ENCODE measurements at places on chromosomes 4 and X.

DNA sequence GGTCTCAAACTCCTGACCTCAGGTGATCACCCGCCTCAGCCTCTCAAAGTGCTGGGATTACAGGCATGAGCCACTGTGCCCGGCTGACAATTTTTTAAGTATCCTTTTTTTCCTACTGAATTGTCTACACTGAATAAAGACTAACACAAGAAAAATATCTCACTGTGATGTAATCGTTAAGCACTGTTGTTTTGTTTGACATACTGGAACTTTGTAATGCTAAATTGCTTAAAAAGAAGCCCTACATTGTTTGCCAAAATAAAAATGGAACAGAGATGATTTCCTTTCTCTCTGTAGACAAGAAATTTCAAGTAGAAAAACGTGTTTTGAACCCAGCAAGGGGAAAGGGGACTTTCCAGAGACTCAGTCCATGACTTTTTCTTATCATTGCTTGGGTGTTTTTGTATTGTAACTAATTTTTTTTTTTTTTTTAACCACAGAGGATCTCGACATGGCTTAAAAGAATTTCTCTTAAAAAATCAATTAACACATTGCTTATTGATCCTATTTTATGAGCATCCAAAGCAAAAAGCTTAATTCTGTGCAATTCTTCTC lies 74.9 kb downstream of the TMEM156 start:
- no peak for DNase-seq

GRCh38 chr4:150581056-150581605 lies 820 bp upstream of the MAB21L2 start:
- DNase-seq, result no peak

GRCh38 chr4:151426513-151426912 lies 17.5 kb downstream of the FHIP1A start:
- DNase-seq, result no peak

- no peak for DNase-seq
Measured at GRCh38 chr4:20416800-20417199, 165.1 kb downstream of the SLIT2 start.

DNA sequence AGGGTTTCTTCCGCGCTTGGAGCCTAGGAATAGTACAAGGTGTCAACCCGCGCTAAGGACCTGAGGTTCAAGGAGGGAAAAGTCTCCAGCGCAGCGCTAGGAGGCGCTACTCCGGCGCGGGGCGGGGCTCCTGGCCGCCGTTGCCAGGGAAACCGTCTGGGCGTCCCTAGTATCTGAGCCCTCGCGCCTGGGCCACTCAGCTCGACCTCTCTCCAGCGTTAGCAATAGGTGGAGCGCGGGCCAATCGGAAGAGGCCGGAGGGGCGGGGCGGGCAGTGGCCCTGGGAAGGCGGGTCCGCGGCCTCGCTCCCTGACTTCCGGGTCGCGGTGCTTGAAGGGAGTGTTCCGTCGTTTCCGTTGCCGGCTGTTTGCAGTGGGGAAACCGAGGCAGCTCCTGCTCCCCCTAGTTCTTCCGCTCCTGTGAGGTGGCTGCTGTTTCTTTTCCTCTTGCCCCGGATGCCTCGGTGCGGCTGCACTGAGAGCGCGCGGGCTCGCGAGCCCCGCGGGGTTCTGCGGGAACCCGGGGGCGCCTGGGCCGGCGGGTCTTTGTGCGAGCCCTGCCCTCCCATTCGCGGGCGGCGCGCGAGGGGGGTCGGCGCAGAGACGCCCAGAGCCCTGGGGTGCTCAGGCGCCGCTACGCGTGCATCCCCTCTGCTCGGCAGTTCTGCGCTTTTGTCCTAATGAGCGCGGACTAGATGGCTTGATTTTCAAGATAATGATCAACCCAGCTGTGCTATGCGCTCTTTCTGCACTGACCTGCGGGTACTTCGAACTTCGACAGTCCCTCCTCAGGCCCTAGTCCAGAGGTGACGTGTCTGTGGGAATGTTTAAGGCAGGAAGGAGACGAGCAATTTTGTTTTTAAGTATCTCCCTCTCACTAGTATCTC lies at the start of gene ELMOD2:
TSS of gene ELMOD2 (plus strand) at position 312 of the 886 bp plus-strand sequence. CDS start 1,261 bp downstream, outside the sequence.
- DNase-seq, result peak; percentile 95

DNA sequence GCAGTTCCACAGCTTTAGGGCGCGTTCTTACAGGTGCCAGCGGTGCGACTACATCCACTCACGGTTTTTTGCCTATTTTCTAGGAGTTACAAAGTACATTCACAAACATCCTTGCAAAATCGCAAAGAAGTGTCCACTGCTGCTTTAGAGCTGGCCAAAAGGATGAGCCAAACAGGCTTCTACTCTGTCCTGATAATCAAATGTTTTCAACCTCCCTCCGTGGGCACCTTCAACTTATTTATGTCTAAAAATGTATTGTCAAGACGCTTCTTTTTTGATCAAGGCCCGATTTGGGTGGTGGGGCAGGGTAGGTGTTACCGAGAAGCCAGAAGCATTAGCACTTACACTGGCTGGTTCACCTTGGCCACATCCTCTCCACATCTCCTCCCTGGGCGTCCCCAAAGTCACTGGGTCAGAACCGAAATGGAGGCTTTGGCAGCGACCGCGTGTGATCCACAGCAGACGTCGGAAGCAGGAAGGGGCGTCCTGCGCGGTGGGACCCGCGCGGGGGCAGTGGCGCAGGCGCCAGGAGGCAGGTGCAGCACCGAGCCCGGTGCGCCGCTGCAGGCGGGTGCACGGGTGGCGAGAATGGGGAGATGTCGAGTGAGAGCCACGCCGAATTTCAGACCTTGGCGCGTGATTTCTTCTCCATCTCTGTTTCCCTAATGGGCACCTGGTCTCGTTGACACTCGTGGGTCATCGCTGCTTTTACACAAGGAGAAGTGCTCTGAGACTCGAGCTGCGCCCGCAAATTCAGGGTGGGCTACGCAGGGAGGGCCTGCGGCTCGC lies 16.9 kb downstream of the NKX3-2 start:
- no peak for DNase-seq

DNA sequence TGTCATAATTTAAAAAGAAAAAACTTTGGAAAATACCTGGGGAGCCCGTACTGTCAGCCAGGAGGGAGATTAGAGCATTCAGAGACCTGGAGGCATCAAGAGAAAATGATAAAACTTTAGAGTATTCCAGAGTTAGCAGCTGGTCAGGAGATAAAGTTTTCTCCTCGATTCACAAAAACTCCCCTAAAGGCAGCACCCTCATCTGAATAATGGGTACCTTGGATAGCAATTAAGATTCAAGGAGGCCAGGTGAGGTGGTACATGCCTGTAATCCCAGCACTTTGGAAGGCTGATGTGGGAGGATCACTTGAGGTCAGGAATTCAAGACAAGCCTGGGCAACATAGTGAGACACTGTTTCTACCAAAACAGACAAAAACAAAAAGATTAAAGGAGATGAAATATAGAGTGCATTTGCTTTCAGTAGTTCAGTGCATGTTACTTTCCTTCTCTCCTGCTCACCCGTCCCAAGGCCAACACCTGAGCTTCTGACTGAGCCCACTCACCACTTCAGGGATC lies 18.6 kb upstream of the RAB40A start:
- no peak for DNase-seq

DNA sequence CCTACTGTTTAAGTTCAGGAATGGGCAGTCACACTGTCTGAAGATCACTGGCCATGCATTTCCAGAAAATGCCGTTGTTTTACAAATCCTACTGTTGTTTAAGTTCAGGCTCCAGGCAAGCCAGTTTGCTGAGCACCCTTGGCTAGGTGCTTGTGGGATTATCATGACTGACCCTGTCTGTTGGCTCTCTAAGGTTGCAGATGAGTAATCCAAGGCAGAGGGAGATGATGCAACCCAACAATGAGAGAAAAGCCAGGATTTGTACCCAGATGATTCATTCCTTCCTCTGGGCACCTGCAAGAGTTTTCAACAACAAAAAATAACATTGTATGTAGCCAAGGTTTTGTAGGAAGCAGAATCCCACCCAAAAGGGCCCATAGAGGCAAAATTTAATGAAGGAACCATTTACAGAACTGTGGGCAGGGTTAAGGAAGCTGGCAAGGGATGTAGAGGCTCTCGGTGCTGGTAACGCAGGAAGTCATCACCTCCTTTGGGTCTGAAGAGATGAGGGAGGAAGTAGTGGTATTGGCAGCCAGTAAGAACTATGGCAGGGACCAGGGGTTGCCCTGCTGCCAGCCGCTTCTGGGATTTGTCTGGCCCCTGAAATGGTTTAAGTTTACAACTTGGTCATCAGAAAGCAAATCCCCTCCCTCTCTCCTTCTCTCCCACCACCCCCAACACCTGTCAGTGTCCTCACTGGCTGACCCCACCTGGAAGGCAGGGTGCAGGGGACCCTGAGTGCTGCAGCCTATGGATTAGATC lies 54.8 kb downstream of the MSX1 start:
- no peak for DNase-seq
